ENCODE measurements at places on chromosomes 13 and 19.

DNA sequence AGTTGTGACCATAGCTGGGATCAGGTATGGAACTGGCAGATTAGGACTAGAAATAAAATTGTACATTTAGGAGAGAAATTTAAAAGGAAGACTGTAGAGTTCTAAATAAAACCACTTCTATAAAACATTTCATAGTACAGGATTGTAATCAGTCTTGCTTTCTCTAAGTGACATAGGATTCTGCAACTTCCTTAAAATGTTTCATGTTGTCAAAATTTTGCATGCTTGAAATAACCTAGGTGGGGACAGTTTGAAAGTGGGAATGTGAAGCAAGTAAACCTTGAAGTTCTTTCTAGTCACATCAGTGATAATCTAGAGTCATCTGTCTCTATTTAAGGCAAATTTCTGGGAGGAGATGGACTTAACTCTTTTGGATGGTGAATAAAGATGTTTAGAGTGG is 6.7 kb downstream of the TM9SF2 start:
- DNase-seq = no peak

GRCh38 chr19:51509823-51510660 is 8.4 kb upstream of the SIGLEC12 start:
- DNase-seq = peak; percentile 45

- no peak for DNase-seq
These were observed at the start of gene ZNF177 for GRCh38 chr19:9362905-9363304. TSS of gene ZNF177 (plus strand) at chr19:9363013. CDS start at chr19:9378312, 15,299 bp downstream.

GRCh38 chr19:10271543-10272086 is 695 bp downstream of the ICAM1 start:
- DNase-seq = peak; percentile 84

DNA sequence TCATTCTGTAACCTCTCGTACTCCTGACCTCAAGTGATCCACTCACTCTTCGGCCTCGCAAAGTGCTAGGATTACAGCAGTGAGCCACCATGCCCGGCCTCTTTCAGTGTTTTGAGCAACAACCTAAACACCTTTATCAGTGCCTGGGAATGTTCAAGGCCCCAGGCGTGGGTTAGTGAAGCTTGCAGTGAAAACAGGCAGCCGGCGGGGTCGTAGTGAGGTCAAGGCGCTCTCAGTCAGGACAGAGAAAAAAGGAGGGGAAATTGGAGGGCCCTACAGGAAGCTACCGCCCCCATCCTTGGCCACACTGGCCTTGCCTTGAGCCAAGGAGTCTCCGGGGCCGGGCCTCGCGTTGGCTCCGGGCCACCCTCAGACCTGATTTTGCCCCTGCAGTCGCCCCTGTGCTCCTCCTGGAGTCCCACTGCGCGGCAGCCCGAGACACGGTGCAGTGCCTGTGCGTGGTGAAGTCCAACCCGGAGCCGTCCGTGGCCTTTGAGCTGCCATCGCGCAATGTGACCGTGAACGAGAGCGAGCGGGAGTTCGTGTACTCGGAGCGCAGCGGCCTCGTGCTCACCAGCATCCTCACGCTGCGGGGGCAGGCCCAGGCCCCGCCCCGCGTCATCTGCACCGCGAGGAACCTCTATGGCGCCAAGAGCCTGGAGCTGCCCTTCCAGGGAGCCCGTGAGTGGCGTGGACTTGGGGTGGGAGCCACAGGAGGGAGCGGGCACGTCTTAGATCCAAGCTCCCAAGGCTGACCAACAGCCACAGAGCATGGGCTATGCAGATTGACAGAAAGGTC is 17.7 kb downstream of the MAG start:
- no peak for DNase-seq

DNA sequence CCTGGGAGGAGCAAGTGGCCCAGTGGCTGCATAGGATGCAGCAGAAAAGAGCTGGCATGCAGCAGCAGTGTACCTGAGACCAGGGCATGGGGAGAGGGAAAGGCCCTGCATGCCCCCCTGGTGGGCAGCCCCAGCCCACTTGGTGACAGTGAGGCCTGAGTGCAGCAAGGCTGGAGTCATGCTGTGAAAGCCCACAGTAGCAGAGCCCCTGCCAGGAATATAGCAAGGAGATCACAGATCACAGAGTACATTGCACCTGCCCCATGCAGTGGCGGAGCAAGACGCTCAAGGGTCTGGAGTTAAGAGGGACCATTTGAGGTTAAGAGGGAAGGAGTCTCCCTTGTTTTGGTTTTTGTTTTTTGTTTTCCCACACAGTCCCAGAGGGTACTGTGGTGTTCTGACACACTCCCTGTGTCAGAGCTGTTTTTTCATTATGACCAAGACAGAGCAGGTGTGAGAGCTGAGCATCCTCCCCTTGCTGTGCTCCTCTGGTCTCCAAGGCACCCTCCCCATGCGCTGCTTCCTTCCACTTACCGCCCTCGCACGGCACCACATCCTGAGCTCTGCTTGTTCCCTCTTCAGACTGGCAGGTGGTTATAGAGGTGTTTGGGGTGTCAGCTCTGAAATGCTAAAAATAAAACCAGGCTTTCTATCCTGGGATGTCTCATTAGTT is 85.0 kb upstream of the UBL3 start:
- peak; percentile 6 for DNase-seq

DNA sequence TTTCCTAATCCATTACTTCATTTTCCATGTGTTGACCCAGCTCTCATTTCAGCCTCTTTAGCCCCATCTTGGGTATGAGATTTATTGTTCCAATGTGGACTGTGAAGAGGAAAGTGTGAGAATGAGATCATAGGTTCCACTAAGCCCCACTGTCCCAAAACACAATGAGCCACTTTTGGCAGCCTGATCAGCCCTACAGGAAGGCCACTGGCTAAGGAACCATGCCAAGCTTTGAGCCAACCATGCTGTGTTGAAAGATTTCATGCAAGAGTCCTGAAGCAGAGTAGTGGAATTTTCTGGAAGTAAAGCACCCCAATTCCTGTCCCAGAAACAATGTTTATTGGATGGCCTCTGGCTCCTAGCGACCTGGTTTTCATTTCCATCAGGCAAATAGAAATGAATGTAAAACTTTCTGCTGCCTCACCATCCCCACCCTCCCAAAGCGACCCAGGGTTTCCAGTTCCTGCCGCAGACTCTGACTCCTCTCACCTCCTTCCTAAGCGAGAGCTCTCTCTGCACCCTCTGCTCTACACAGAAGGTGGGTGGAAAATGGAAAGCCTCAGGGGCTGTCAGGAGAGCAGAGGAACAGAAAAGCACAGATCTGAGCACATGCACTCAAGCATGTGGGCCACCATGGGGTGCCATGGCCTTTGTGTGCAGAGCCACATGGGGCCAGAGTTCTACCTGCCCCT is 73.1 kb downstream of the KCTD12 start:
- DNase-seq = no peak

DNA sequence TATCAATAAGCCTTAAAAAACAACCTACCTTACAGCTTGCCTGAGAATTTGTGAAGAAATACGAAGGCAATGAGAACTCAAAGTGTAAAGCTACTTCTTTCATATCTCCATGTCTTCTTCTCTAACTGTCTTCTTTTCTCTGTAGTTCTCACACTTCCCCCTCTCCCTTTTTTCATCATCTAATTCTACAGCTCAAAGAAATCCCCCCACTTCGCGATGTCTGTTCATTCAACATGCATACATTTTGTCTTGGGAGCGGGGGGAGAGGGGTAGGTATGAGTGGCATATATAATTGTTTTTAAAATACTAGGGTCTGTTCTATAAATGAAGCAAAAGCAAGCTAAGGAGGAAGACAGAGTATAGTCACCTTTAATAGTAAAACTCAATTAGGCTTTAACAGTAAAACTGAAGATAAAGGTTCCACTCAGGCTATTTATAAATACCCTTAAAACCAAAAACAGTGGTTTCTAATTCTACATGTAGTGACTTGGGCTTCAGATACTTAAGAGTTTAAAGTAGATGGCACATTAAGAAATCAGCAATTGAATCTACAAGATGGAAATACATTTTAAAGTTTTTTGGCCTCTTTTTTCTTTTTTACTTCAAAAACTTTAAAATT is 106.9 kb downstream of the KLF12 start:
- no peak for DNase-seq

DNA sequence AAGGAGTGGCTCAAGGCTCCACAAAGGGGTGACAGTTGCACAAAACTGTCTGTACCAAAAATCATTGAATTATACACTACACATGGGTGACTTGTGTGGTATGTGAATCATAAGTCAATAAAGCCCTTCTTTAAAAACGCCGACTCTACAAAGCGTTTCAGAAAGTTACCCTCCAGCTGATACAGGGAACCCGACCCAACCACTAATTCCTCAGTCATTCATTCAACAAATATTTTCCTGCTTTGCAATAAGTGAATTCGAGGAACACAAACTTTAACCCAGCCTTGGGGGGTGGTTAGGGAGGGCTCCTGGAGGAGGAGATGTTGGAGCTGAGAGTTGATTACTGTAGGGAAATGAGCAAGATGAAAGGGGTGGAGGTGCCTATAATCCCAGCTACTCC is 32.0 kb downstream of the LTBP4 start:
- no peak for DNase-seq

DNA sequence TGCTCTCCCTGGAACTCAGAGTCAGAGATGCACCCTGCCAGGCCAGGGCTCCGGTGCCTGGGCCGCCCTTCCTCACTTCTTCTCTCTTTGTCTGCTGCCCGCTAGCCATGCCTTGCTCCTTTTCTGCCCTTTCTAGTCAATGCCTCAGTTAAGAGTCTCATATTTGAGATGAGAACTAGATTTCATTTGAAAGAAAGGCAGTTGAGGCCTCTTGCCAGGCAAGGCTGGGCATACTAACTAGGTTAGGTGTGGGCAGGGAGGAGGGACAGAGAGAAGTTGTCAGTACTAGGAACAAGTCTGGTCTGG is 341.6 kb downstream of the DNAJC15 start:
- no peak for DNase-seq

DNA sequence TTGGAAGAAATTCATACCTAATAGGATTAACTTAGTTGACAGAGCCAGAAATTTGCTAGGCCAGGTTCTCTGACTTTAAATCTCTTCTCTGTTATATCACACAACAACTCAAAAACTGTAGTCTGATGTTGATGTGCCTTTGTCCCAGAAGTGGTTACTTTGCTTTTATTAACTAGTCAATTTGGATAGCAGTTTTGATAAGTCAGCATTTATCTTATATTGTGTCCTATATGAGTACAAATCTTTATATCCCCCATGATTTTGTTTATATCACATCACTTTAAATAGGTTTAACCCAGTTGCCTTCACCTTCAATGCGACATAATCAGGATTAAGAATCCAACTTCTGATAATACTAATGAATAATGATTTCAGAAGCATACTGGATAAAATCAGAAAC is 459.3 kb downstream of the GPC6 start:
- DNase-seq = no peak

DNA sequence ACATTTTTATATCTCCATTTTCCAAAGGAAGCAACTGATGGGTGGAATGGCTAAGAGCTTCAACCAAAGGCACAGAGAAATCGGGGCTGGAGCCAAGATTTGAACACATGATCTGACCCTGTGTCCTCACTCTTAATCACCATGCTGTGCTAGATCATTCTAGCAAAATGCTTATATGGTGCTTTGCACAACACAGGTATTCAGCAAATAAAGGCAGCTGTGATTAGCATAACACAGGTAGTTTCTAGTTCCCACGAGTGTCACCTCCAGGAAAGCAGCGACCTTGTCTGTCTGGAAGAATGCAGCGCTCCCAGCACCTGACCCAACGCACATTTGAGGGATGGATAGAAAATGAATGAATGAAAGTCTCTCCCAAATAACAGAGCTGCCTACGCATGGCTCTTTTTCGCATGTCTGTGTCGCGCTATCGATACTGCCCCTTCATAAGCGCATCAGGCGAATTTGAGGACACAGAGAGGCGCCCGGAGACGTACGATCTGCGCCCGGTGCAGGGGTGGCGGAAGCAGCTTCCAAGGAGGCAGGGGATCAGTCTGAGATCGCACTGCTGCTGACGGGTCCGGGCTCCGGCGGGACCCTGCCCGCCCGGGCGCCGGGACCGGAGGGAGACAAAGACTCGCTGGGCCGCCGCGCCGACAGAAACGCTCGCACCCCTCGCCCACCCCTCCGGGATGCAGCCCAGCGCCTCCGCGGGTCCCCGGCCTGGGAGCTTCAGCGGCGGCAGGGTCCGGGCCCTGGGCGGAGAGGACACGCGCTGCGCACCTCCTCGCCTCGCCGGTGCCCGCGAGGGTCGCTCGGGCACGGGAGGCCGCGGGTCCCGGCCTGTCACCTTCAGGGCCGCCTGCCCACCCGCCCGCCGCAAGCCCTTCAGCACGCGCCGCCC is 609 bp downstream of the EPS15L1 start:
- peak; percentile 63 for DNase-seq

DNA sequence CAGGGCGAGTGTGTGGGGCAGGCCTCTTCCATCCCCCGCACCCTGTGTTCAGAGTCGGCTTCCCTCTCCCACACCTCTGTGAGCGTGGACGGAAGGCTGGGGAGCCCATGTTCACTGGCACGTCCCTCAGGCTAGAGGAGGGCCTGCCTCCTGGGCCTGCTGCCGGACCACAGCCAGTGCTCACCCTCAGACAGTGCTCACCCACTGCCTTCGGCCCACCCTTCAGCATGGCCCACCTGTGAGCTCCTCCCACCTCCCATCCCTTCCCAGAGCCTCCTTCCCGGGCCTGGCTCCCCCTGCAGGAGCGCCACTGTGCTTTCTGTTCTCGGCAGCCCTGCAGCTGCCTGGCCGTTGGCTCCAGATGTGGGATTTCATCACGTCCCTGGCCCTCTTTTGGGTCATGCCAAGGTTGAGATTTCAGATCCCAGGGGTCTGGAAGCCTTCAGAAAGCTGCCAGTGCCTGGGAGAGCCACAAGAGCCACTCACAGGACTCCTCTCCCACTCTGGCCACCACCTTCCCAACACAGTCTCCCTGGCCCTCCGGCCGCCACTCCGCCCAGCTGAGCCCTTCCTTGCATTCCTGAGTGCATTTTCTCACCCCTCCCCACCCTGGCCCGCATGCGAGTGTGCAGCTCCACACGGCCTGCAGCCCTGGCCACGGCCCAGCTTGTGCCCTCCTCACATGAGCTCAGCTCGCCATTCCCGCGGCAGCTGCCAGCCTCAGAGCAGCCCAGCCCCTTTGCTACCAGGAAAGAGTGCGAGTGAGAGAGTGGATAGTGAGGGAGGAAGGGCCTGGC is 25.3 kb downstream of the CAPN12 start:
- DNase-seq = no peak

GRCh38 chr13:37456506-37456905 is 142.1 kb downstream of the POSTN start:
- no peak for DNase-seq

DNA sequence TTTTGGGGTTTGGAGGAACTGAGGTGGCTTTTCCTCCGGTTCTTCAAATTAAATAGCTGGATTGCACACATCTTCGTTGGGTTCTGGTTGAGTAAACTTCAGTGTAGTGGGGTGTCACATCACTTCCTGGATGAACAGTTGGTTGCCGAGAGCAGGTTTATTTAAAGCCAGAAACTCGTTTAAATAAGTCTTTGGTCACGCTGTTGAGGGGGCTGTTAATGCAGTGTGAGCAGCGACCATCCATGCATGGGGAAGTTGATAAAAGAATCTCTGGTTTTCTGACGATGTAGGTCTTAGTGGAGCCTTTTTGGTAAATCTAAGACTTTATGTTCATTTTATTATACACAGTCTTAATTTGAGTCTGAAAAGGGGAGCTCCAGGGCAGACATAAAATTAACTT is 351.2 kb upstream of the ARGLU1 start:
- no peak for DNase-seq

All from suppressor macrophage (primary cell).